ENCODE measurements at places on chromosomes 13 and 19.

GRCh38 chr13:94705081-94706030 is 7.0 kb downstream of the SOX21 start:
- no peak for DNase-seq

- DNase-seq, result no peak
Measured at GRCh38 chr19:3024509-3024869, 4.6 kb downstream of the TLE2 start.

GRCh38 chr19:15365264-15365663 is 14.3 kb downstream of the AKAP8 start:
- no peak for DNase-seq

GRCh38 chr19:20165971-20166592 is 932 bp upstream of the ZNF486 start:
- no peak for DNase-seq

DNA sequence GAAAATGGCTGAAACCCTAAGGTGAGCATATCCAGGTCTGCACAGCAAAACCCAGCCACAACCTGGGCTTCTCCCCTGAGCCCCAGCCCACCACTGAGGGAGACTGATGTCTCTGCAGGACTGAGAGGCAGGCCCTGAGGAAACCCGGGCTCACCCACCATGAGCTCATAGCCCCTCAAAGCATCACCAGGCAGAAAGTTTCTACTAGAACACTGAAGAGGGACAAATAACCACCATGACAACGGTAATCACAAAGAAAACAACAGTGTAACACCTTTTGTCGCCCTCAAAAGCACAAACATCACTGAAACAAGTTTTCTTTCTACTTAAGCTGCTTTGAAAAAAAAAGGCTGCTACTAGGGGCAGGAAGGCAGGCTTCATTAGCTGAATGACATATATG is 29.8 kb downstream of the TSHZ3 start:
- DNase-seq, result no peak

GRCh38 chr13:110418944-110419343 is 111.9 kb downstream of the COL4A2 start:
- no peak for DNase-seq

DNA sequence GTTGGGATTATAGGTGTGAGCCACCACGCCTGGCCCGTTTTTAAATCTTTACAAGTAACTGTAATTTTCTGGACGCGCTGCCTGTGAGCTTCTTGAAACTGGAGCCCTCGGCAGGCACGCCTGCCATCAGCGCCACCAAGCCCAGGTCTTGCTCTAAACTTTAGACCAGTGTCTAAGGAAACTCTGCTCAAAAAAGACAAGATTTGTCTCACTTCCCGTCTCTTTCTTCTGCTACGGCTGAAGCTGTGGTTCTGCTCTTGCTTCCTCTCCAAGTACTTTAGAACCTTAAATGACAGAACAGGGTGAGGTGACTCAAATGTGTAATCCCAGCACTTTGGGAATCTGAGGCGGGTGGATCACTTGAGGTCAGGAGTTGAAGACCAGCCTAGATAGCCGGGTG is 24.9 kb downstream of the RCN3 start:
- no peak for DNase-seq

GRCh38 chr19:47897861-47898260 is 11.7 kb upstream of the SULT2A1 start:
- DNase-seq, result no peak

GRCh38 chr13:100809856-100810255 is 135.3 kb upstream of the TMTC4 start:
- no peak for DNase-seq

GRCh38 chr19:47303966-47304365 is 5.7 kb upstream of the C5AR1 start:
- no peak for DNase-seq

GRCh38 chr13:64817691-64818090 is 2412.4 kb downstream of the PCDH9 start:
- DNase-seq, result no peak

- no peak for DNase-seq
Measured at GRCh38 chr13:78078168-78078567, 159.5 kb upstream of the EDNRB start.

DNA sequence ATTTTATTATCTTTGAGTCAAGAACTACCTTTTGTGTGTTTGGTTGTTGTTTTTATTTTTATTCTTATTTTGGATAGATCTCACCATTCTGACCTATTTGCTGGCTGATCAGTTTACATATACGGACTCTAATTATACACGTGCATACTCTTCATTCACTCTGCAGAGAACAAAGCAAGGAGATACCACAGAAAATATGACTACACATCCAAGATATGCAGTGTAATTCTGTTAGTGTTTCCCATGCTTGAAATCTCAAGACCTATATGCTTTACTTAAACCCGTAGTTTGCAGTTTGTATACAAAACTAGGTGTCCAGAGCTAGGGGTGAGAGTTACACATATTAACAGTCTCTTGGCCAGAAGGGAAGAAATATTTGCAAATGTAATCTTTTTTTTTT is 205.5 kb downstream of the DCLK1 start:
- DNase-seq, result no peak

DNA sequence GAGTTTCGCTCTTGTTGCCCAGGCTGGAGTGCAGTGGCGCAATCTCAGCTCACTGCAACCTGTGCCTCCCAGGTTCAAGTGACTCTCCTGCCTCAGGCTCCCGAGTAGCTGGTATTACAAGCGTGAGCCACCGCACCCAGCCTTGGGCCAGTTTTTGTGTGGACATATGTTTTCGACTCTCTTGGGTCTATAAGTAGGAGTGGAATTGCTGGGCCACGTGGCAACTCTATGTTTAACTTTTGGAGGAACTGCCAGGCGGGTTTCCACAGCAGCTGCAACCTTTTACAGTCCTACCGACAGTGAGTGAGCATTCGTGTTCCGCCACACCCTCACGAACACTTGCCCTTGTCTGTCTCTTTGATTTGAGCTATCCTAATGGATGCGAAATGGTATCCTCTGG is 44.9 kb downstream of the BICRA start:
- DNase-seq, result no peak

DNA sequence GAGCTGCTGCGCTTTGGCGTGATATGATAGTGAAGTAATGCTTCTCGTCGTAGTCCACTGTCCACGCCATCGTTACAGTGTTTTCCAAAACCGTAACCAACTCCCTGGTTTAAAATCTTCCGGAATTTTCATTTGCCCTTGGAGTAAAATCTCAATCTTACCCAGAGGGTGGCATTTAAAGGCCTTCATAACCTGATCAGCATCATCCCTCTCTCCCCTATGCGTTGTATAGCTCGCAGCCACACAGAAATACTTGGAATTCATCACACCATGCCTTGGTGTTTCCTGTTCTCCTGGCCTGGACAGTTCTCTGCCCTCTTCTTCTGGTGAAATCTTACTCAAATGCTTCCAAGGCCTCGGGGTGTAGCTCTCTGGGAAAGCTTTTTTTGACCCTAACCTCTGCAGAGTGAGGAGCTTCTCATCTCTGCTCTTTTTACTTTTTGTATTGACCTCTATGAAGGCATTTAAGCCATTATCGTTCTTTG is 839 bp downstream of the MPHOSPH8 start:
- DNase-seq, result no peak

DNA sequence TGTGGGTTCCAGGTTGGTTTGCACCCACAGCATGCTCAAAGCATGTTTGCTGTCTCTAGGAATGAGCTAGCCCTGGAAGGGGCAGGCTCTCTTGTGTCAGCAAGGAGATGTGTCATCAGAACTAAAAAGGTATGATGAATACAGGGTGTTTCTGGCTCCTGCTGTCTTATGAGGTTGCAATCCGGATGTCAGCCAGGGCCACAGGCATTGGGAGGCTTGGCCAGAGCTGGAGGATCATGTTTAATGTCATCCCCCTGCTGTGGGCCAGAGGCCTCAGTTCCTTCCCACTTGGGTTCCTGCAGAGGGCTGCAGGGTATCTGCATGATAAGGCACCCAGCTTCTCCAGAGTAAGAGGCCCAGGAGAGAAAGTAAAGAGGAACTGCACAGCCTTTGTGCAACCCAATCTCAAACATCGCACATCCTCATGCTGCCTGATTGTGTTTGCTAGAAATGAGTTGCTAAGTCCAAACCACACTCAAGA is 193.6 kb downstream of the COL4A1 start:
- no peak for DNase-seq

- DNase-seq, result no peak
Measured at GRCh38 chr19:46821512-46822409, 28.9 kb downstream of the AP2S1 start.

DNA sequence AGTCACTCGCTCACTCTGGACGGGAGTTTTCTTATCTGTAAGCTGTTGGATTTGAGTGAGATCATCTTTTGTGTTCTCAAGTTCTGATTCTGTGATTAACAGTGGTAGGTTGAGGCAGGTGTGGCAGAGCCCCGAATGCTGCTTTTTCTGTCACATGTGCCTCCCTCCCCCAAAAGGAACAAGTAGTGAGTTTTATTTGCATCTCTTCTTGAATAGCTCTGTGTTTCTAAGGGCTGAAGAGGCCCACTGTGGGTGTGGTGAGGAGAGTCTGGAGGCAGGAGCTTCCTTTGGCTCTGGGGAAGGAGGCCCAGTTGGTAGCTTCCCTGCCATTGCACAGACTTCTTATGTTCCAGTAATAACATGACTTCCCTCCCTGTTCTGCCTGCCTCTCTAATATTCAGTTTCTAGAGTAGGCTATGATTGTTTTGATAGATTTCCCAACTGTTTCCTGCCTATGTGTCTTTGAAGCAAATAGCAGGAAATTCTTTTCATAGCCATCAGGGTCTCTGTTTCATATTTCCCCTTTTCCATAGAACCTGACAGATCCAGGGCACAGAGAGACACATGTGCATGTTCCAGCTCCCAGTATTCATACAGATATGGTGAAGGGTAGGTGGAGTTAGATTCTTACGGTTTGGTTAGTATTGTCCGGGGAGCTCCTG is 23.9 kb upstream of the CXCL17 start:
- DNase-seq, result no peak

DNA sequence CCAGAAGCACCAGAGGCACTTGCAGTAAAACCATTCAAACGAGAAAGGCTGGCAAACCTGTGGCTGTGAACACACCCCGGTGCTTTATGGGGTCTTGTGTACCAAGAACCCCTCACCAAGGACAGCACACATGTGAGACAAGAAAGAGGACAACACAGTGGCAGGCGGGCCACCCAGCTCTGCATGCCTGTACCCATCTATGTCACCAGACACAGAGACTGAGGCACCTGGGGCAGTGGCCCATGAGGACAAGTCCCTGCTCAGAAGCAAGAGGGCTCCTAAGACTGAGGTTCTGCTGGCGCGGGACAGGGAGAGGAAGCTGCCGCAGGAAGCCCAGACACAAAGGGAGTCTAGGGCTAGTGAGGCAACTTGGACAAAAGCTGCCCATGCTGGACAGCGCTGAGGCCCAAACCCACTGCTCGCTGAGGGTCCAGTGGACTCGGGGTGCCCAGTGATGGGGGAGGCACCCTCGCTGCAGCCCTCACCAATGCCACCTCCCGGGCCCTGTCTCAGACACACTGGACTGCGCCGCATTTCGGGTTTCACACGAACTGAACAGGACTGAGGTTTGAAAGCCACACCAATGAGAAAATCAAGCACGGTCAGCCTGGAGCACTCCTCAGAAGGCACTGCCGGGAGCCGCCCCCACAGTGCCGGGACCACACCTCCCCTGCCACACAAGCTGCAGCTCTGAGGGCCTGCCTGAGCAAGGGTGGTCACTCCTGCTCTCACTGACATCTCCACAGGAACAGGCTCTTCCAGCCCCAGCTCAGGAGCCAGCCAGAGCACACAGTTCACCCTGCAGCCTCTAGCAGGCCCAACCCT is 232.7 kb downstream of the TUBA3C start:
- DNase-seq, result no peak

DNA sequence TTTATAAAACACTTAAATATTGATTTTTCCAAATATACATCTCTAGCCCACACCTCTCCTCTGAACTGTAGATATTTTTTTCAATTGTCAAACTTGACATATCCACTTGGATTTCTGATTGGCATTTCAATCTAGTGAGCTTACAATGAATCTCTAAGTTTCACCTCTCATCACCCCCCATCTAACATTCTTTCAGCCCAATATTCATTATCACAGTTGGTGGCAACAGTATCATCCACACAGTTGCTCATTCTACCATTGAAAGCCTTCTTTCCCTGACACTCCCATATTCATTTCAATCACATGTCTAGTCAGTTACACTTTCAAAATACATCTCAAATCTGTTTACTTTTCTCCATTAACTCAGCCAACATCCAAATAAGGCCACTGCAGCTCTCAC is 385.2 kb downstream of the PCDH20 start:
- DNase-seq, result no peak

DNA sequence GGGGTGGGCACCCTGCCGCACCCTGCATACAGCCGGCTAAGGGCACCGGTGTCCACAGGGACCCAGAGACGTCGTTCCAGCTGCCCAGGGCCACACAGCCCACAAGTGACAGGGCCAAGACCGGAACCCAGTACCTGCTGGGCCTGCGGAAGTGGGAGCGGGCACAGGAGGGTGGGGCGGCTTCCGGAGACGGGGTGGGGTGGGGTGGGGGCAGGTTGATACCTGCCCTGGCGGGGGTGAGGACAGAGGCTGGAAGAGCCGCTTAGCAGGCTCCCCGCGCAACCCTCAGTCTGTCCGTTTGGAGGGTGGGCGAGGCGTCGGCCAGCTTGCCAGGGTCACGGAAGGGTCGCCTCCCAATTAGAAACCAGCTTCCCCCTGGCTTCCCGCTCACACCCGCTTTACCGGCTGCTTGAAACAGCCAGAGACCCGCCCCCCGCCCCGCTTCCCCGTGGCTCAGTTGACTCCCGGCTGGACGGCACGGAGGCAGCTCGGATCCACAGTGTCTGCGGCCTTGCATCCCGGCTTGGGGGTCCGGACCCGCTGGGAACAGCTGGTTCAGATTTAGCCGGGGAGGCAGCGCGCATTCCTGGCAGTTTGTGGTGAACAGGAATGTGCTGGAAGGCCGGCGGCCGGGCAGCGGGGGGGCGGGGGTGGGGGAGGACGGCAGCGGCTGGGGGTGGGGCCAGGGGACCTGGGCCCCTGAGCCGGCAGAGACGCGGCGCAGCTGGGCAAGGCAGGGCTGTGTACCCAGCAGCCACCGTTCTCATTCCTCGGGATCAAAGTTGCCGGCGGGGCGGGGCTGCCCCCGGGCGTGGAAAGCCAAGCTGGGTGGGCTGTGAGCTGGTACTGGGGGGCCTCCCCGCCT is 1.9 kb downstream of the CNN2 start:
- DNase-seq, result no peak

DNA sequence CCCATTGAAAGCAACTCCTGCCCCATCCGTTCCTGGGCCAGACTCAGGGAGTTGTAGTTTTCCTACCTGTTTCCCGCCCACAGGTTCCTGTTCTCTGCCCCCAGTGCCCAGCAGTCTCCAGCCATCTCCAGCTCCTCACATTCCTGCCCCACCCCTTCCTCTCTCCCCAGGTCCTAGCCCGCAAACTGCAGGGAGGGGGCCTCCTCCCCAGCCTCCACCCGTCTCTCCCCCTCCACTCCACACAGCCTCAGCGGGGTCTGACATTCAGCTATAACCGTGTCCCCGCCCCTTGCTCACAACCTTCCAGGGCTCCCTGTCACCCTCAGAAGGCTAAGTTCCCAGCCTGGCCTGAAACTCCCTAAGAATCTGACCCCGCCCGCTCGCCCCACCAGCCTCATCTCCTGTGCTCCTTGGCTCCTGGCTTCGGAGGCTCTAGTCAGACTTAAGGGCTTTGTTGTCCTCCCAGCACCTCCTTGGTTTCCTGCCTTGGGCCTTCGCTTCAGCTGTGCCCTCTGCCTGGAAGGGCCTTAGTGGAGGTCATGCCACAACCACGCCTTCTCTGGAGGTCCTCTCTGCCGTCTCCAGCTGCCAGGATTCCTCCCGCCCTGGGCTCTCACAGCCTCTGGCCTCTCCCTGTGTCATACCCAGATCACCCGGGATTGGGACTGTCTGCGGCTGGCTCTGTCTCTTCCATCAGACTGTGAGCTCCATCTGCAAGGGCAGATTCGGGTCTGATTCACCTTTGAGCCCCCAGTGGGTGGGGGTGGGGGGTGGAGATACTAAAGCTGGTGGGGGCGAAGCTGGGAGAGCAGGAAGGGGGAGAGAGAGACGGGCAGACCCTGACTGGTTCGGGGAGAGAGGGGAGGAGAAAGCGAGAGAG is 5.1 kb upstream of the SPACA6 start:
- no peak for DNase-seq

Measured in cortex of kidney (tissue), 1 donor.